H9 (cell line): ENCODE measurements at places on chromosomes 5 and 9.

DNA sequence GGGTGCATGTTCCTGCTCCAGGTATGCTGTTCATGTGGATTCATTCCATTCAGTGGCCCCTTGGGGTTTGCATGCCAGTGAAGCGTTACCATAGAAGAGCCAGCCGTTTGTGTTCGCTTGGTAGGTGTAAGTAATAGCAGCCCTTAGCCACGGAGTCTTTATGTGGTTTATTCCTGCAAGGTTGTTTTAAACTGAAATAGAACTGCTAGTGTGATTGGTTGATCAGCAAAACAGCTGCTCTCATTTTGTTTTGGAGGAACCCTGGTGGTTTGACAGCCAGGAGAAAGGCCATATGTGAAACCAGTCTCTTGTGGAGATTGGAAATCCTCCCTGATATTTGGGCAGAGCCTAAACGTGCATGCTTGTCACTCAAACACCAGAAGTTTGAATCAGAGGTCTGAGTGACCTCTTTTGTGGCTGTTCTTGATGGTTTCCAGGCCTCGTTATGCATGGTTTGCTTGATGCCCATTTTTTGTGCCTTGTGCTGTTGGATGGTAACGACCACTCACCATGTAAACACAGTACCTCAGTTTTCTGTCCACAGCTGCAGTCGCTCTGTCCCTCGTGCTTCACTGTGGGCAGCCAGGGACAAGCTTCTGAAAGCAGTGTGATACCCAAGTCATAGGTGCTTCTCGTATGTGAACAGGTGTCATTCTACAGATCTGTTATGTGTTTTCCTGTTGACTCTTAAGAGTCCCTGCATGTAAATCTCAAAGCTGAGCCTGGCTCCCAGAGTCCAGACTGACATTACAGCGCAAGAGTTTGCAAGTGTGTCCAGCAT is 58.3 kb upstream of the NXNL2 start:
- DNase-seq: no peak

GRCh38 chr9:69036309-69036708 is 757 bp downstream of the FXN start:
- no peak for DNase-seq

DNA sequence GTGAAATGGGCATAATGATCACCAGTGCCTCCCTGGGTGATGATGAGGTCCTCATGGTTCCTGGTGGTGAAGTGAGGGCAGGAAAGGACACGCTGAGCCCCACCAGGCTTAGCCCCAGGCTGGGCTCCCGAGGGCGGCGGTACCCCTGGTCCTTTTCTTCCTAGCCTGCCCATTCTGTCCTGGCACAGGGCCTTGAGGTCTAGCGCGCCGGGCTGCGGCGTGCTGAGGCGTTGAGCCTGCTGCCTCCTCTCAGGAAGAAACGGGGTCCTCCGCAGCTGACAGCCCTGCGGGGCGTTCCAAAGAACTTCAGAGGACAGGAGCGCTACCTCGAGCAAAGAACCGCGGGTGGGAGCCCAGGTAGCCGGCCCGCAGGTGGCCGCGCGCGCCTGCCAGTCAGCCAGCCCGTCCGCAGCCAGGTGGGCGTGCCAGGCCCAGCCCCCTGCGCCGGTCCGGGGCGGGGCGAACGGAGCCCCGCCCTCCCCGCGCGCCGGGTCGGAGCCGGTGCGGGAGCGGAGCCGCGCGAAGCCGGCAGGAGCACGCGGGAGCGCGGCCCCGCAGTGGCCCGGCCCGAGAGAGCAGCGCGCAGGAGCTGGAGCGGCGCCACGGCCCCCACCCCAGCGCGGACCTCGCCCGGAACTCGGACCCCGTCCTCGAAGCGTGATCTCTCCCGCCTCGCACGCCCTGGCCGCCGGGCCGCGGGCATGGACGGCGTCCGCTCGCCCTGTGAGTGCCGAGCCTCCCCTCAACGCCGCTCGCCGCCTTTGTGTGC is at the start of gene WNK2:
Gene WNK2, plus strand, starts transcription at position 477 of the 769 bp plus-strand sequence. CDS start 791 bp downstream, outside the sequence.
- DNase-seq: peak; percentile 65

GRCh38 chr5:122500245-122501088 is 188.4 kb downstream of the SNCAIP start:
- DNase-seq: peak; percentile 73

GRCh38 chr5:99019812-99020697 is 91.2 kb upstream of the CHD1 start:
- no peak for DNase-seq

GRCh38 chr9:106798016-106798799 is 64.8 kb upstream of the ZNF462 start:
- DNase-seq: no peak

GRCh38 chr5:42490831-42491230 is 67.6 kb downstream of the GHR start:
- no peak for DNase-seq
